RPMI8226 (cell line): ENCODE measurements at places on chromosomes 5 and 9.

DNA sequence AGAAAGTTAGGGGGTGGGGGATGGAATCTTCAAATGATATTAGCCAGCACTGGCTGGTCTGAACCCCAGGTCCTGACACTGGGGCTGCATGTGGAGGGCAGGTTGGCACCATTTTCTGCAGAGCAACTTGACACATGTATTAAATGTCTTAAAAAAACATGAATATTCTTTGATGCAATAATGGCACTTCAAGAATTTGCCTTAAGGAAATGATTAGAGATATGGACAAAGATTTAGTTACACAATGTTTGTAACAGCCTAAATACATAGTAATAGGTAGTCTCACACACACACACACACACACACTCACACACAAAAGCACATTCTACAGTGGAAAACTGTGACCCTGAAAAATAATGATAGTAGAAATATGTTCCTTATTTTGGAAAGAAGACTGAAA lies 3.6 kb downstream of the SVEP1 start:
- DNase-seq, result no peak

DNA sequence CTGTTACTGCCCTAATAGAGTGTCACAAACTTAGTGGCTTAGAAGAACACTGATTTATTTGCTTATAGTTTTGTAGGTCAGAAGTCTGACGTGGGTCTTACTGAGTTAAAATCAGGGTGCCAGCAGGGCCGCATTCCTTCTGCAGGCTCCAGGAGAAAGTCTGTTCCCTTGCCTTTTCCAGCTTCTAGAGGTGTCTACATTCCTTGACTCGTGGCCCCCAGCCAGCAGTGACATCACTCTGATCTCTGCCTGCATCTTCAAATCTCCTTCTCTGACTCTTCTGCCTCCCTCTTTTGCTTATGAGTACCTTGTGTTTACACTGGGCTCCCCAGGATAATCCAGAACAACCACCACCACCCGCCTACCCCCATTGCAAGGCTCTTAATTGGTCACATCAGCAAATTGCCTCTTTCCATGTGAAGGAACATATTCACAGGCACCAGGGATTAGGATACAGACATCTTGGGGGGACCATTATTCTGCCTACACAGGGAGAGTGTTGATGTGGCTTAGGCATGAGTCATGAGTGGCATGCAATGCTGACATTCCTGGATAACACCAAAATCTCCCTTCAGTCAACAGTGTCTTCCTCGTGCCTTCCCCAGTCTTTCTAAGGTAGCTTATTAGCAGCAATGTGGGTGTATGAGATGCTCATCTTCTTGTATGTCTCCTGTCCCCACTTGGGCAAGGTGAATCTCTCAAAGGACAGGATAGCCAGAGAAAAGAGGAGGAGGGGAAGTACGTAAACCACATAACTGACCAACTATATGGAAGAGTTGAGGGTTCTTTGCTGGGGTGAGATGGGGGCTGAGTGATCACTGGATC lies 24.4 kb downstream of the CYFIP2 start:
- DNase-seq, result no peak

DNA sequence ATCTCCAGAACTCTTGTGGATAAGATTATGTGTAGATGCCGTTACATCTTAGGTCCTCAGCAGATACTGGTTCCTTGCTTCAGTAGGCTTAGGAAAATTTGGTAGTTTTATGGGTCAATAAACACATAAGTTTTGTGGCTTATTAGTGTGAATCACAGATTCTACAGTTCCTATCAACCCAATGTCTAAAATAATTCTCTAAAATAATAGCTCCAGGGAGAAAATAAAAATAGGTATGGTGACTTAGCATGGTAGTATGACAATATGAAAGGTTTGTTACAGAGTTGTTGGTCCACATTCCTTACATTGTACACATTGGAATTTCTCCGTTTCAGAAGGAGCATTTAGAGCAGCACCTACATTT lies 91.7 kb downstream of the AOPEP start:
- no peak for DNase-seq

- DNase-seq, result no peak
Observed at GRCh38 chr9:13646500-13647021, 367.1 kb upstream of the MPDZ start.

GRCh38 chr9:72119853-72120252 lies 29.4 kb upstream of the GDA start:
- DNase-seq, result no peak

DNA sequence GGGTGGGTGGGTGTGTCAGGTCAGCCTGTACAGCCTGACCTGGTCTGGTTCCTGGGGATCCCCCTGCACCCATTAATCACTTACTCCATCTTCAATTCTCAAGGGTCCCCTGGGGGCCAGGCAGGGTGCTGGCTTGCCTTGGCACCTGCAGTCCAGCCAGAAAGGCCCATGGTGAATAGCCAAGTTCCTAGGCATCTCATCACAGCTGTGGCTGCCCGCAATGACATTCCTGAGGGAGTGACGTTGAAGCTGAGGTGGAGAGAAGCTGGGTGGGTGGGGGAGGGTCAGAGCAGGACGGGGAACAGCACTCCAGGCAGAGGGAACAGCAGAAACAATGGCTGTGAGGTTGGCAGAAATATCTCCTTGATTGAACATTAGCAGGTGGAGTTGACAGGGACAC lies 10.6 kb downstream of the HMCN2 start:
- DNase-seq, result peak; percentile 46

DNA sequence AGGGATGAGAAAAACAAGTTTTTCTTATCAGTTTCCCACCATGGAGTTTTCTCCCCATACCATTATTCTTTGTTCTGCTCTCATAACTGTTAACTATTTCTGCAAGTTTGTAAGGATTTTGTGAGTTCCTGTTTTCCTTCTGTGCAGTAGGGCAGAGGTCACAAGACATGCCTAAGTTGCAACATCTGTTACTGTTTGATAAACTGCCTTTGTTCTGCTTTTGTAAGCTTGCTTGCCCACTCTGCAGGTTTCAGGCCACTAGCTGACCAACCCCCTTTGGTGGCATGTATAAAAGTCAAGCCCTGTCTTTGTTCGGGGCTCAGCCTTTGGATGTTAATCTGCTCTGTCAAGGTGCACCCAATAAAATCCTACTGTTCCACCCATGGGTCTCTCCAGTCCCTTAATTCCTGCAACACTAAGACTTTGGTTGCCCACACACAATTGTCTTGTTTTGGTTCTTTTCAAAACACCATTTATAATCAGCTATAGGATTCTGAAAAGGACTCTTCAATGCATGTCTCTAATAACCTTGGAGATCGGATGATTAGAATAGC lies 545.4 kb downstream of the CDH9 start:
- no peak for DNase-seq

DNA sequence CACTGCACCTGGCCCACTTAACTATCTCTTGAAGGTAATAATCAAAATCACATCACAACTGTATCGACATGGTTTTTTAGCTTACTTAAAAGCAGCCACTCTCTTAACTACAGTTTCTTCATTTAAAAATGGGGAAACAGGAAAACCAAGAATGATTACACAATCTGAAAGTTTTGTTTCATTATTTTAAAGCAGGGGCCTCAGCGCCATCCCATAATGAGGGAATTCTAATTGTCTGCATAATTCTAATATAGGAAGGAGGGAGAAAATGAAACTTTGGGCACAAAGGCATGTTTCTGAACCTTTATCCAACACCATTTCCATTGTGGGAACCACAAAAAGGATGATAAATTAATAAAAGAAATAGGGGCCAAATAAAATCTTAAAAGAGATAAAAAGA lies 7.6 kb downstream of the HACD4 start:
- DNase-seq, result no peak

DNA sequence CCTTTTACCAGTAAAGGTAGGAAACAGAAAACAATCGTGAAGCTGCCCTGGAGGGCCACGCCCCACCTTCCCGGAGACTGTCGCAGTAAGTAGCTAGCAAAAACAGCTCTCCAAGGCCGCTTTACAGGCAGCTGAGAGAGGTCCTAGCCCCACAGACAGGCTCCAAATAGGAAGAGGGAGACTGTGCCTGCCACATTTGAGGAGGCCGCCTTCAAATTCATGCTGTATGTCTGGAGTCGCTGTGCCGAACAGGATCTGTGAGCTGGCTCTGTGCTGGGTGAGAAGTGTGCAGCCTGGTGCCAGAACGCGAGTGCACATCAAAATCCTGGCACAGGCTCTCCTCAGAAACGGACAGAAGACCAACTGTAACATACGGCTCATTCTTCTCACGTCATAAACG lies 582.2 kb downstream of the CETN3 start:
- DNase-seq, result no peak

DNA sequence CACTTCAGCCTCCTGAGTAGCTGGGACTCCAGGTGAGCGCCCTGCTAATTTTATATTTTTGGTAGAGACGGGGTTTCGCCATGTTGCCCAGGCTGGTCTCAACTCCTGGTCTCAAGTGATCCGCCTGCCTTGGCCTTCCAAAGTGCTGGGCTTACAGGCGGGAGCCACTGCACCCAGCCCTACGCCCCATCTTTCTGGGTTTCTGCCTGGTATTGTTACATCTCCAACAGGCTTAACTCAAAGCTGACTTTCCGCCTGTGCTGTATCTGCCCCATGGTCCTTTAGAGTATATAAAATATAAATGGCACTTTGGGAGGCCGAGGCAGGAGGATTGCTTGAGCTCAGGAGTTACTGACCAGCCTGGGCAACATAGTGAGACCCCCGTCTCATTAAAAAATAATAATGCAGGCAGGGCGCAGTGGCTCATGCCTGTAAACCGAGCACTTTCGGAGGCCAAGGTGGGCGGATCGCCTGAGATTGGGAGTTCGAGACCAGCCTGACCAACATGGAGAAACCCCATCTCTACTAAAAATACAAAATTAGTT lies 36.5 kb upstream of the GLDC start:
- DNase-seq, result no peak

- DNase-seq, result no peak
Observed at GRCh38 chr9:97554566-97555075, 53.2 kb downstream of the TMOD1 start.

GRCh38 chr5:129120158-129120581 lies 25.6 kb downstream of the ISOC1 start:
- no peak for DNase-seq

- no peak for DNase-seq
Observed at GRCh38 chr5:64158827-64159226, 6.8 kb upstream of the RNF180 start.

DNA sequence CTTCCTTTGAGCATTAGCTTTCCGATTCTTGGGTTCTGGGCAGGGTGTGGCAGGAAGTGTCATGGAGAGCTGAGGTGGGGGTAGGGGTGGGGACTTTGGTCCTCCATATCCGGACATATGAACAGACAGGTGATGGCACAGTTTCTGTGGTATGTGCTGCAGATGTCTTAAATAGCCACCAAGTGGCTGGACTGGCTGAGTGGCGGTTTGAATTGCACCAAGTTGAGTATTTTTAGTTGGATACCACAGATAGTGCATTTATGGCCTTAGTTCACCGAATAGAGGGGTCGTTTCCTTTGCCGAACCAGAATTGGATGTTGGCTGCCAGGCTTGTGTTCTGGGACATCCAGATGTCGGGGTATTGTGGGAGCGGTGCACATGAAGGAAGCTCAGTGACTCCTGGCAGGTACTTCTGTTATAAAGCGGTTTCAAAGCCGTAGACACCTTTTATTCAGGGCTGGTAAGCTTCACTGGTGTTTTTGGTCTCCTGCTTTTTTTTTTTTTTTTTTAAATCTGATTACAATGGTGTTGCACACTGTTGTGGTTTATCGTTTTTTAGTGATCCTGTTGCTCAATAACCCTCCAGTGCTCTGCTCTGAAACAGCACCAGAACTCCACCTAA lies 15.1 kb upstream of the TNFAIP8 start:
- peak; percentile 93 for DNase-seq

- DNase-seq, result no peak
Observed at GRCh38 chr5:54401515-54401914, 54.0 kb upstream of the HSPB3 start.

GRCh38 chr9:70290626-70291025 lies 31.8 kb downstream of the SMC5 start:
- DNase-seq, result no peak

- no peak for DNase-seq
Observed at GRCh38 chr5:82924226-82925060, 152.8 kb downstream of the TMEM167A start.

DNA sequence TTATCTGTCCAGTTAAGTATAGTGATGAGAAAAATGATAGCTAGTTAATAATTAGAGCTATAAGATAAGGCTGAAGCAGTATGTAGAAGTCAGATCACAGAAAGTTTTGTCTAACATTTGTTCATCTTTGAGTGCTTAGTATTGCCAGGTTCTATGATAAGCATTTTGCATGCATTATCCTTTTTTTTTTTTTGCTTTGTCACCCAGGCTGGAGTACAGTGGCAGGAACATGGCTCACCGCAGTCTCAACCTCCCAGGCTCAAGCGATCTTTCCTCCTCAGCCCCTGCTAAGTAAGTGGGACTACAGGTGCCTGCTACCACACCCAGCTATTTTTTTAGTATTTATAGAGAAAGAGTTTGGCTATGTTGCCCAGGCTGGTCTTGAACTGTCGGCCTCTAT lies 17.5 kb downstream of the BAAT start:
- DNase-seq, result no peak

- no peak for DNase-seq
Observed at GRCh38 chr9:70488098-70488792, 73.8 kb upstream of the KLF9 start.

- DNase-seq, result no peak
Observed at GRCh38 chr9:18825656-18826170, 207.3 kb downstream of the SAXO1 start.

- DNase-seq, result peak; percentile 40
Observed at GRCh38 chr9:70563431-70564204, 149.2 kb upstream of the KLF9 start.

DNA sequence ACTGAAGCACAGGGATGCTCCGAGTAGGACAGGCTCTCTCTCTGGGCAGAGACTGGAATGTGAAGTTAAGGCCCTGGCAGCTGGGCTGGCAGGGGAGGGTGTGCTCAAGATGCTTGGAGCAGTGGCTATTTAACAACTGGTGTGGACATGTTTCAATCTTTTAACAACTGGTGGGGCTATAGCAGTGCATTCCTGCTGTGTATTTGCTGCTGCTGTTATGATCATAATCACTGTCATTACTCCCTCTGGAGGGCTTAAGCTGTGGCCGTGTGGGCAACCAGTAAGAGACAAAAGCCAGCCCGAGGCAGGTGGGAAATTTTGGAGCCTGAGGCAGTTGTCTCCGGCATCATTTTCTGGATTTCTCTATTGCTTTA lies 33.3 kb upstream of the PTGS1 start:
- DNase-seq, result no peak

DNA sequence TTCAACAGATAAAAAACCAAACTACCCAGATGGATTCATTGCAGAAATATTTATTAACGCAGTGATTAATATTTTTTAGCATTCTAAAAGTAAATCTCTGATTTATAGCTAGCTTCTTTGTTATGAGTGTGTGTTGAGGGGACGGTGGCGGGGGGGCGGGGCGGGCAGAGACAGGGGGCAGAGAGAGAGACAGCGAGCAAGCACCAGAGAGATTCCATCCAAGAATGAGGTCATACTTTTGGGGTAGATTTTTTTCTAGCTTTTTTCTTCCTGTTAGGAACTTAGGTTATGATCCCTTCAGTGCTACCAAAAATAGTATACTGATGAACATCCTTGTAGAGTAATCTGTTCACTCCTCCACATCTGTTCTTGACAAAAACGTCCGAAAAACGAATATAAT lies 500 bp upstream of the ZNF883 start:
- DNase-seq, result no peak

GRCh38 chr9:72856972-72857623 lies 95.8 kb downstream of the ALDH1A1 start:
- DNase-seq, result peak; percentile 38
